ENCODE measurements at places on chromosomes 7 and 10.

- DNase-seq, result peak; percentile 27
These were observed 48.5 kb upstream of the SLC29A3 start for GRCh38 chr10:71270301-71271220.

DNA sequence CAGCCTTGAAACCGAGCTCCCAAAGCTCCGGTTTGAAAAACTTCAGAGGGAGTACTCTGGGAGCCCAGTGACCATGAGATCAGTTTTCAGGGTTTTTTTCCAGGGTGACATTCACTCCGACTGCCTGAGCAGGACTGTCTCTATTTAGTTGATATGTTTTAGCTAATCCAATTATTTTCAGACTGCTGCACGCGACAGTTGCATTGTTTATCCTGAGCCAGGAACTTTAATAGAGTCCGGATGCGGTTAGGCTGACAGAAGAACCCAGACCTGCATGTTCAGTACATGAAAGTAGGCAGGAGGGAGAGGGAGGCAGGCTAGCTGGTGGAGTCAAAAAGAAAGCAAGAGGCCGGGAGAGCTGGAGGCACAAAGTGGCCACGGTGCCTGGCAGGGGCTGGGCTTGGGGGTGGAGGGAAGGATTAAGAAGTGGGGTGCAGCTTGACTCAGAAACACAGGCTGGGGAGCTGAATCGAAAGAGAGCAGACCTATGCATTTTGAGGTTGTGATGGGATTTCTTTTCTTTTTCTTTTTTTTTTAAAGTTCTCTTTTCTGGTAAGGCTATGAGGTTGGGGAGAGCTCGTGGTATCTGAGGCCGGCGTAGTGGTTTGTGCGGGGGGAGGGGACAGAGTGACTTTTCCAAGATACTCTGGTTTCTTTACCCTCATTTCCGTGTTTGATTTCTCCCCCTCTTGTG, 5.7 kb downstream of the GATA3 start:
- no peak for DNase-seq

GRCh38 chr10:5041471-5042023, 37.9 kb upstream of the AKR1C2 start:
- no peak for DNase-seq

DNA sequence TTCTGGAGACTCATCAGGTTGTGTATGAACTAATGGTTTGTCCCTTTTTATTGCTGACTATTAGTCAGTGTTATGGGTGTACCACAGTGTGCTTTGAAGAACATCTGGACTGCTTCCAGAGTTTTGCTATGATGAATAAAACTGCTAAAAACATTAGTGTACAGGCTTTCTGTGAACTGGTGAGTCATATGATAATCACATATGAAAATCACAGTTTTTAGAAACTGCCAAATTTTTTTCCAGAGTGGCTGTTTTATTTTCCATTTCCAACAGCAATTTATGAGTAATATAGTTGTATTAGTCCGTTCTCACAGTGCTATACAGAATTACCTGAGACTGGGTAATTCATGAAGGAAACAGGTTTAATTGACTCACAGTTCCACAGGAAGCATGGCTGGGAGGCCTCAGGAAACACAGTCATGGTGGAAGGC, 281.2 kb upstream of the VSTM2A start:
- DNase-seq, result no peak

DNA sequence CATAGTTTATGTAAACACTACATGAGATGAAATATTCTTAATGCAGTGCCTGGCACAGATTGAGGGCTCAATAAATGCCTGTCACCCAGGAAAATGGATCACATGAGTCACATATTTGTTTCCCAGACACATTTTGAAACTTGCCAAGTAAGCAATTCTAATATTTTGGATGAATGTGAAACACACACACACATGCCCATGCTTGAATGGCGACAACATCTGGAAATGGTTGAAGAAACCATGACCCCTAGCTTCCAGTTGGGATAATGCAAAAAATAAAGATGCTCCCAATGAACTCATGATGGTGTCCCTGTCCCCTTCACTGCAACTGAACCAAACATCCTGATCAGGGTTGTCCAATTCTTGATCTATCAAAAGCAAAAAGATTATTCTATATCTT, 797.3 kb downstream of the XPNPEP1 start:
- no peak for DNase-seq

DNA sequence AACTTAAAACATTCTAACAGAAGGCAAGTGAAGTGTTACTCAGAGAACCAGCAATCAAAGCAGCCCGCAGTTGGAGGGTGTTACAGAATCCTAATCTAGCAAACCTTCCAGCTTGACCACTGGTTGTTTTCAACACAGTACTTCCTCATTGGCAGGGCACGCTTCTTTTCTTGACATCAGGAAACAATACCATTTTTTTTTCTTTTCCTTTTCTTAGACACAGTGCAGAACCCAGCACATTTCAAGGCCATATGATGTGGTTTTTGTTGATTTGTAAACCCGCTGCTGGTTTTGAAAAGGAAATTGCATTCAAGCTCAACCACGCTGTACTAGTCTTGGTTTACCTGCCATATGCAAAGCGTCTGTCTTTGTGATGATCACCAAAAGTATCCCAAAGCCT, 33.4 kb downstream of the RHOBTB1 start:
- no peak for DNase-seq

DNA sequence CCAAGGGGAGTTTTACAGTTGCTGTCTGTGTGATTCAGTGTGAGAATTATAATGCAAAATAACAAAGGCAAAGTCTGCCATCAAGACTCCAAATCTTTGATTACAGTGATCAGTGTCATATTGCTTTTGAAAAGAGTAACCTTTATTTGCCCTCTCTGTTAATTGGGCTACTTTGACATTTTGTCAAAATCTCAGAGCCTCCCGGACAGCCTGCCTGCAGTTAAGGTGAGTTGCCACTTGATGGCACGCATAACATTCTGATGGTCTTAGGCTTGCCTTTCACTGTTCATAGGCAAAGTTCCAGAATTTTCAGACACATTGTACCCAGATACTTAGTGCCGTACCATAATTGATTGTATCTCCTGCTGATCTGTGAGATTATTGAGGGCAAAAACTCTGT, 253.5 kb downstream of the ABCA13 start:
- no peak for DNase-seq

DNA sequence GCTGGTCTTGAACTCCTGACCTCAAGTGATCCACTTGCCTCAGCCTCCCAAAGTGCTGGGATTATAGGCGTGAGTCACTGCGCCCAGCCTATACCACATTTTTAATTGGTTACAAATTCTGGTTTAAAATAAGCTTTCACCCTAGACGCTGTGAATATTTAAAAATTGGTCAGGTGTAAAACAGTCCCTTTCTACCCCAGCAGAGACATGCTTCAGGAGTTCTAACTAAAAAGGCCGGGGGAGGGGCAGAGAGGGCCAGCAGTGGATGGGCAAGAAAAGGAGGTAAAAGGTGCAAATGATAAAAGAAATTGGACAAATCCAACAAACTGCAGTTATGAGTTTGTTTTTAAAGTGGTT, 70.0 kb downstream of the WAPL start:
- DNase-seq, result no peak

All from NCI-H446 (cell line).